H4 (cell line): ENCODE measurements at places on chromosomes 13 and 19. TPM values are rescaled to one million over a fixed set of nuclear protein-coding genes. Genes with fewer than 3 reads are reported as not detected.

- no peak for DNase-seq
Observed at GRCh38 chr13:33016414-33017322, at the start of gene KL. TSS of gene KL (plus strand) at chr13:33016423. CDS start at chr13:33016441, 18 bp downstream.

GRCh38 chr13:49298903-49299605 lies 51.3 kb downstream of the CDADC1 start:
- DNase-seq, result no peak

DNA sequence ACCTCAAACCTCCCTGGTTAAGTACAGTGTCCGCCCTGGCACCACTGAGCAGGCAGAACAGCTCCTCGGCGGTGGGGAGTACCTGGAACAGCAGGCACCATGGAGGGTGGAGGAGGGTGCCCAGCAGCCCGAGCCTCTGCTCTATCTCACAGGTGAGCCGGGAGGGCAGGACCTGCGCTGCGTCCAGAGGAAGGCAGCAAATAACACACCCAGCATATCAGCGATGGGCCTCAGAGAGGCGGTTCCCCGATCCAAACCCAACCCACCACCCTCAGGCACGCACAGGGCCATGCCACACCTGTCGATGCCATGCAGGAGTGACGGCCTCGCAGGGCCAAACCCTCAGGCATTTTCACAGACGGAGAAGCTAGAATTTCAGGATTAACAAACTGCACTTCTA lies 11.8 kb downstream of the PEPD start:
- DNase-seq, result no peak

DNA sequence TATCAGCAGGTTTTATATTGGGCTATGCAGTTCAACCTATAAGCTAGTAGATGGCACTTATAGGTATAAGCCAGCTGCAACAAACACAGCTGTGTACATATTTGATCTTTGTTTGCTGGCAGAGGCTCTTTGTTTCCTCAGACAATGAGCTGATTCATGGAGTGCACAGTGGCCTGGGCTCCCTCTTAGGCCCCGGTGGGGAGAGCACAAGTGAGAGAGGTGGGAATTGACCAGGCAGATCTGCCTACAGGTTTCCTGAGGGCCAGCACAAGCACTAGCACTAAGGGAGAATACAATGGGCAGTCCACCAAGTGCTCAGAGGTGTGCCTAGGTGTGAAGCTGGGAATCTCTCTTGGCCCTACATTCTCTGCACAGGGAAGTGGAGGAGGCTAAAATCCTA lies 1390.7 kb downstream of the SLITRK5 start:
- DNase-seq, result no peak

DNA sequence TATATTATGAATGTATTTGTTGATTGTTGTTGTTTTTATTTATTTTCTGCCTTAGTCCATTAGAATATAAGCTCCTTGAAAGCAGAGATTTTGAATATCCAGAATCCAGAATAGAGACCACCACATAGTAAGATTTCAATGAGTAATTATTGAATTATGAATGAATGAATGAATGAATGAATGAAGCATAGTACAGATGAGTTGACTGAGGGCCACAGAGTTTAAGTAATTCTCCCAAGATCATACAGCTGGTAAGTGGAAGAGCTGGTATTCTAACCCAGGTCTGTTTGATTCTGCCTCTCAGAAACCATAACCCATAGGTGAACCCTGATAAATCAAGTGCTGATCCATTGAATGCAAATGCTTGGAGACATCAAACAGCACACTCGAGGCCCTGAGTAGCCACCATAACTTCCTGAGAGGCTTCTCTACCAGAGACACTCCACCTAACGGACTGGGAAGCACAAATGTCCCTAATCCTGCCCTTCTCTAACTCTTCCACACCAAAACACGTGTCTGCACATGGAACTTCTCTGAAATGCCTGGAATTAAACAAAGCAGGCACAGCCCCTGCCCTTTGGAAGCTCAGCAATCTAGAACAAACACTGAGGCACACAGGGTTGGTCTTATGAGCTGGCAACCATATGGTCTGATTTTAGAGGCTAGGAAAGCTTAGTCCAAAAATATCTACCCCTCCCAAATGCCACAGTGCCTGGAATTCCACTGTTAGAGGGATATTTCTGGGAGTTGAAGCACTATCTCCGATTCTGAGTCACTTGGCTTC lies 190.1 kb downstream of the FOXO1 start:
- DNase-seq, result no peak

DNA sequence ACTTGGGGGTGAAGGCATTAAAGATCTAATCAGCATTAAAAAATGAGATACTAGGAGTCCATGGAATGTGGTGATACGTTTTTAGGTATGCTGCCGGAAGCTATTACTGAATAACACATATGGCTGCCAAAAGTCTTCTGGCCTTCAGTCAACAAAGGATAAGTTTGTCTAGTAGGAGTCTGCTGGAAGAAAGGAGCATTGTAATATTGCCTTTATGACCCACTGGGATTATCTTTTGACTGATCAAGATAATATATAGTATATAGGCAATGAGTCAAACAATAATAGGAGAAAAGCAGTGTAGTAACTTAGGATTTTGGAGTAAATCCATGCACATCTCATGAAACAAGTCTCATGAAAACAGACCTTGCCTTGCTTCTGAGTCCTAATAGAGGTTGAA lies 295.4 kb downstream of the SLITRK6 start:
- DNase-seq, result no peak

GRCh38 chr19:18119717-18120105 lies 22.1 kb downstream of the MAST3 start:
- DNase-seq, result no peak

- no peak for DNase-seq
Observed at GRCh38 chr13:26759249-26759906, 1.2 kb downstream of the GPR12 start.

DNA sequence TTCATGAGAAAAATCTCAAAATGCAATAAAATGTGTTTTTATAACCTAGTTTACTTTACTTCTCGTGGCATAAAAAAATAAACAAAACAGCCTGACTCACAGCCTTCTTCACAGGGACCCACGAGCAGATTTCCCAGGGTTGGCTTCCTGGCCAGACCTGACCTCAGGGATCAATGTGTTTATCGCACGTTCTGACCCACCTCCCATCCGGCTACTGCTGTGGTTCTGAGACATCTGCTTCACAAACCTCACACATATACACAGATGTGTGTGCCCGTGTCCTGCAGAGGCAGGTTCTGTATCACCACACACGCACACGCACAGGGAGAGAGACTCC lies 118.3 kb downstream of the COL4A2 start:
- DNase-seq, result peak; percentile 86

GRCh38 chr19:17680230-17680722 lies 7.9 kb downstream of the UNC13A start:
- peak; percentile 77 for DNase-seq

- peak; percentile 21 for DNase-seq
Observed at GRCh38 chr13:21638319-21639282, 32.3 kb upstream of the FGF9 start.

DNA sequence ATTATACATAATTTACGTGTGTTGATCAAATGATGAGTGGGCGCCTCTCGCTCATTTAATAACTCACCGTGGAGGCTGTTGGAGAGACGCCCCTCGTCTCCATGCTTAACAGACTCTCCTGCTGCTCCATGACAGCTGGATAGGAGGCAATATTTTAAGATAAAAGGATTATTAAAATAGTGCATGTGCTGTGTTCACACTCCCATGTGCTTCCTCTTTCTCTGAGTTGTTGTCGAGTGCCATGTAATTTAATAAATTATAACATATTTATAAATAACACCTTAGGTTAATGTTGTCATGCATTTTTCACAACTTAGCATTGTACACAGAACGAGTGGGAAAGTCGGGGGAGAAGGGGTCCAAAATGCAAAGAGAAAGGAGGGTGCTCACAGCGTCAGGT lies 161.4 kb upstream of the TSHZ3 start:
- no peak for DNase-seq

GRCh38 chr13:48615049-48615448 lies 38.7 kb upstream of the CYSLTR2 start:
- DNase-seq, result no peak

DNA sequence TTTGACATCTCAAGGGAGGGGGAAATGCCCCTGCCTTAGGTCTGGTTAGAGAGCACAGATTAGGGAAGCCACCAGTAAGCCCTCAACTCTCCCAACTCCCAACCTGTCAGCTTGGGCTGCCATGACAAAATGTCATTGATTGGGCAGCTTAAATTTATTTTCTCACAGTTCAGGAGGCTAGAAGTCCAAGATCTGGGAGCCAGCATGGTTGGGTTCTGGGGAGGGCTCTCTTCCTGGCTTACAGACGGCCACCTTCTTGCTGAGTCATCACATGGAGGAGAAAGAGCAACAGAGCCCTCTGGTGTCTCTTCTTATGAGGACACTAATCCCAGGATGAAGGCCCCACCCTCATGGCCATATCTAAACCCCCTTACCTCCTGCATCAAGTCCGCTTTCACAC lies 24.2 kb downstream of the C19orf12 start:
- DNase-seq, result peak; percentile 59

DNA sequence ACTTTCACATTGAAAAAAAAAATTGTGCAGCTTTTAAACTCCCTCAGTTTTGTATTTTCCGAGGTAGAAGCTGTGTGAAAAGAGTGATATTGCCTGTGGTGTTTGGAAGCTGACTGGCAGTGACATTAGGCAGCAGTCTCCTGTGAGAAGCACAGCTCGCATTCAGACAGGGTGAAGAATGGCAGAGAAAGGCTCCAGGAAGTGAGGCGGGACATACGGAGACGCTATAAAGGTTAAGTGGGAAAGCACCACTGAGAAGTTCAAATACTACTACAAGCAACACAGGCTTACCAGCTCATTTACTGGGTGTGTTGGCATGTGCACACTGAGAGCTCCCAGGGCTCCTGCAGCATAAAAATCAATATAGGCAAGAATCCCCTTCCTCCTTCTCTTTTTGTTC lies 88.4 kb downstream of the RXFP2 start:
- DNase-seq, result no peak

DNA sequence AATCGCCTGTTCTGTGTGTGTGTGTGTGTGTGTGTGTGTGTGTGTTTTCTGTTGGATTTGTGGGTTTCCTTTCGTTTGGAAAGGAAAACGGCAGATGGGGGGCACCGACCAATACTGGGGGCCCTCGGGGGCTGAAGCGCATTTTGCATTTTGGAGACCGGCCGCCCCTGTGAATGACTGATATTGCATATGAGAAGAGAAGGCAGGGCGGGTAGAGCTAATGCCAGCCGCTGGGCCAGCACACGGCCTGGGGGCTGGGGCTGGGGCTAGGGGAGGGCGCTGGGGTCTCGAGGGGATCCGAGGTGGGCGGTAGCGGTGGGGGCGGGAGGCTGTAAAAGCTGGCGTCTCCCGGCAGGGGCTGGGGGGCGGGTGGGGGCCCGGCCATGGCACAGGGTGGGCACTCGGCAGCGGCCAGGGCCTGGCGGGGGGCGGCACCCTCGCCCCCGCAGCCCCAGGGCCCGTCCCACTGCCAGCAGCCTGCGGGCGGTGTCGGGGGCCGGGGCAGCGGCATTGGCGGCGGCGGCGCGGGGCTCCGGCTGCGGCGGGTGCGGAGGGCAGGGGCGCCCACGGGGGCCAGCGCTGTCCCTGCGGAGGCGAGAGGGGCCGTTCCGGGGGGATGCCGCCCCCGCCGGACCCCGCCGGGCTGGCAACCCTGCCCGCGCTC lies 11.2 kb downstream of the ANO8 start:
- DNase-seq, result no peak

DNA sequence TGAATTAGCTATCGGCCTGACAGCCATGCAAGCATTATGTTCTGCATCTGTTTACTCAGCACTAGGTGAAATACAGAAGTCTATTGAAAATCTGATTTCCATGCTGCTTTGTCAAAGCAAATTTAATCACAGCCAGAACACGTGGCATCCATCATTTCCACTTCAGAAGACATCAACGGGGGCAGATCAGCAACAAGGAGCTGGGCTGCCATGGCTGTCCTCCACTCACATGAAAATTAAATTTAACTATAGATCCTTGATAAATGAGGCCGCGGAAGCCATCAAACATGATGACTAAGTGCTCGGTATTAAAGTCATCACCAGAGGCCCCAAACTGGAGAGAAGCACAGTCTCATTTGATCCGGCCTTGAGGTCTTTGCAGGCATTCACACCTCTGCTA lies 443.5 kb downstream of the HS6ST3 start:
- DNase-seq, result no peak

SMIM44 gene
- total RNA-seq, result not detected in 2 replicates

CEACAM21 gene
- 0.14 TPM in 1 of 2 replicates, not detected in the other for total RNA-seq

UQCRFS1 gene
- total RNA-seq, result 29.1 and 37.1 TPM in 2 replicates

FFAR1 gene
- not detected in 2 replicates for total RNA-seq

PLK5 gene
- not detected in 2 replicates for total RNA-seq
